ENCODE measurements at places on chromosomes 6 and 20.

- DNase-seq: no peak
Observed at GRCh38 chr20:47126709-47127108, 229.8 kb downstream of the ZMYND8 start.

DNA sequence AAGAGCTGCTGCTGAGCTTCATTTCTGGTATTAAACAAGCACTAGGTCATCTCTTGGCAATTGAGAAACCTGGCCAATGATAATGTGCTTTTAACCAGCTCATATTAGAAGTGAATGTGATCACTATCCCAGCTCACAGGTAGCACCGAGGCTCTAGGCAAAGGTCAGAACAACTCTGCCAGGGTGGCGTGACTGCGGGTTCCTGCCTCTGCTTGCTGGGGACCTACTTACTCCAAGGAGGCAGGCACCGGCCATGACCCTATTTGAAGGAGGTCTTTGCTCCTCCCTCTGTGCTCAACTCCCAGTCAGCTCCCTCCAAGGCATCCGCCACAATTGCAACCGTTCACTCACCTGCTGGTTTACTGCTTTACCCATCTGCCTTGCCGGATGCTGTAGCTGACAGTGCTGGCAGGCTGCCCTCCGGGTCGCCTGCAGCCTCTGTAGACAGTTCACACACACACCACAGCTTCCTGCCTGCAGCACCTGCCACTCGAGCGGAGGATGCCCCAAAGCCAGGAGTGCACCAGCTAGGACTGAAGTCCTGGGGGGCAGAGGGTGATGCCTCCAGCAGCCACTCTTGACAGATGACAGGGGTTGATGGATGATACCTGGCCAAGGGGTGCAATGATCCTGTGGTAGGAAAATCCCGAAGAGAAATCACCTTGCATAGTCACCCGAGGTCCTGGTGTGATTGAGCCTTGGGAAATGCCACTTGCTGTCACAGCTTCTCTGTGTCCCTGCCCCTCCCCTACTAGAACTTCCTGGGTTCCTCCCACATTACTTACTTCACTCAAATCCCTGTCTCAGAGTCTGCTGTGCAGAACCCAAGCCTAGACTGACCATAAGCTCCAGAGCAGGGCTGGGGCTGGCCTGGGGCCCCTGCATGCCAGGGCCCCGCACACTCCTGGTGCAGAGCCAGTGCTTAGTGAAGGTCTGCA lies 8.8 kb upstream of the VSX1 start:
- DNase-seq: no peak

DNA sequence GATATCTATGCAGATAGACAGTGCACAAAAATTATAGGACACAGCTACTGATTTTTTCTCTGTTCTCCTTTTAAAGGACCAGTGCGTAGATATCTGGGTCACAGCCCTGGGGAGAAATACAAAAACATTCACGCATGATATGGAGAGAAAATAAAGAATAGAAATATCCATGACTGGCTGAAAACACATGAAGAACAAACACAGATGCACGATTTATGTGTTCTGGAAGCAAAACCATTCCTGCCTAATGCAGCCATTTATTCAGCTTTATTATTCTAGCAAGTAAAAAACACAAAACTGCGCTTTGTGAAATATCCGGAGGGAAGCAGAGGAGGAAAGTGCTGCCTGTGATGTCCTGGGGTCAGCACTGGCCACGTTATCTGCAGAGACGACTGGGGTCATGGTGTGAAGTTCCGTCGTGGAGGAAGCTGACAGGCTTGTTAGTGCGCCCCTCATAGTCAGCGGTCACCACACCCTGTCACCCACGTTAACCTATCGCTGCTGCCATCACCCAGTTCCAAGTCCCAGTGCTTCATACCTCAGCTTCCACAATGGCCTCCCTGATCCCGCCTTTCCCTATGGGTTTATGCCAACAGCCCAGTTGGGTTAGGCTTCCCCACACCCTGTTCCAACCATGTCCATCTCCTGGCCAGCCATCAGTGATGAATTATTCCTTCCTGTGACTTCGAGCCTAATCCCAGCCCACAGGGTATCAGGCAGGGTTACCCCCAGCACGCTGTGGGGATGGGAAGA lies 86.6 kb upstream of the RPS6KA2 start:
- no peak for DNase-seq

- DNase-seq: no peak
Observed at GRCh38 chr6:49468042-49468441, 4.9 kb downstream of the CENPQ start.

DNA sequence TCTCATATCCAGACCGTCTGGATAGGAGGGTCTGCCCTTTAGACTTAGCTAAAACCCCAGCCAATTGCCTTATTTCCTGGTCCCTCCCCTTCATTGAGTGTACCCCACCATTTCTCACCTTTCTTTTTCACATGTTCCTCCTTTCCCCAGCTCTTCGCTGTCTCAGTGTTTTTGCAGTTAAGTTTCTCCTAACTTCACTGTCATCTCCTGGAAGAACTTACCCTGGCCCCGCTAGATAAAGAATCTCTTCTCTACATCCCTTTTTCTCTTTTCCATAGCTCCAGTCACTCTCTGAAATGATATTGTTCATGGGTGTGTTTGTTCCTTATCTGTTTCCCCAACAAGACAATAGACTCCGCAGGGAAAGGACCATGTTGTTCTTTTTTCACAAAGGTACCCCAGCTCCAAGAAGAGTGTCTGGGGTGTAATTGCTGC lies 208.8 kb downstream of the TSHZ2 start:
- no peak for DNase-seq

GRCh38 chr6:31130751-31131150 lies 8.1 kb downstream of the PSORS1C2 start:
- DNase-seq: no peak

DNA sequence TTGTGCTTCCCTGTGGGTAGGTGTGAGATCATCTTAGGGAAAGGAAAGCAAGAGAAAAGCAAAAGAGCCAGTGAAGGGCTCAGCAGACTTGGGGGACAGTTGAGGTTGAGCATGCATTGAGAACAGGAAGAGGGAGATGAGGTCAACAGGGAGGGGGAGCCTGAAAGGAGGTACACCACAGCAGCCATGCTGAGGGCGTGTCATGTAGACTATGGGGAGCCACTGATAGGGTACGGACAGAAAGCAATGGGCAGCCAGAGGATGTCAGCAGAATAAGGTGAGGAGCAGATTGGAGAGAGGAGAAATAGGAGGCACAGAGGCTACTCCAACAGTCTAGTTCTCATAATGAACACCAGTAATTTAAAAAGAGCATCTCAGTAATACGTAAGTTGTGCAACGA lies 351.1 kb upstream of the HTR1E start:
- no peak for DNase-seq

GRCh38 chr20:5260889-5261288 lies 55.9 kb downstream of the PROKR2 start:
- DNase-seq: no peak

GRCh38 chr6:123990376-123990775 lies 186.7 kb downstream of the NKAIN2 start:
- no peak for DNase-seq

DNA sequence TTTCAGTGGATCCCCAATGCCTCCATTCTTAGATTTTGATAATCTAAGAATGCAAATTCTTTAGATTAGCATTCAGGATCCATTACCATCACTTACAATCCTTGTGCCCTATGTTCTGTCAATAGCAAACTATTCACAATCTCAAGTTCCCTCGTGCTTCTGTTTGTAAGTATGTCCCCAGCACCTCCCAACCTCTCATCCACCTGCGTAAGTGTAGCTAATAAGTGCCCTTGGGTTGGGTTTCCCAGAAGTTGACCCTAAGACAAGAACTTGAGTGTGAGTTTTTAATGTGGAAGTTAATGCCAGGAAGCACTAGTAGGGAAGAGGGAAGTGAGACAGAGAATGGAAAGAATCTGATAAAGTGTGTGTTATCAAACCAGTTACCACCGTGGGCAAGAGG lies 72.6 kb upstream of the PAK5 start:
- DNase-seq: no peak

GRCh38 chr6:53765270-53765669 lies 29.5 kb upstream of the LRRC1 start:
- no peak for DNase-seq

- peak; percentile 27 for DNase-seq
Observed at GRCh38 chr6:136609873-136610706, 59.9 kb upstream of the MAP7 start.

DNA sequence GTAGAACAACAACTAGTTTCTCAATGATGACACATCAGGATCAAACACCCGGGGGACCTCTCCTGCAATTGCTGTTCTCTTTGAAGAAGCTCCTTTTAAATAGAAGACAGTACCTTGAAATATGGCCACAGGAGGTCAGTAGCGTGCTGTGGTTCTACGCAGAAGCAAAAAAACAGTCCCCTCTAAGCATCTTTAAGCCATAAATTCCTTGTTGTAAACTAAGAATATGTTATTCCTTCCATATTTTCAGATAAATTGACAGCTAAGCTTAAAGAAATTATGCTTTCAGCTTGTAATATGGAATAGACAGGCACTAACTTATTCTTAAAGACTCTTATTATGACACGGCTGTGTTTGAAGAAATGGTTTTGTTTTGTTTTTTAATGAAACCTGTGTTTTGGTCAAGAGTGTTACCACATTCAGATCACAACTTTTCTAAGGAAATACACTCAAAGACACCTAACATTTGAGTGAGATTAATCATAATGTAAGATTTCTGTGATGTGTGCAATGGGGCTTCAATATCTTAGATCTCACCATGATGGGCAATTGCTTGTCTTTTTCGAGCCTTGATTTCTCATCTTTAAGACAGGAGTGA lies 49.7 kb upstream of the IL20RA start:
- peak; percentile 87 for DNase-seq

DNA sequence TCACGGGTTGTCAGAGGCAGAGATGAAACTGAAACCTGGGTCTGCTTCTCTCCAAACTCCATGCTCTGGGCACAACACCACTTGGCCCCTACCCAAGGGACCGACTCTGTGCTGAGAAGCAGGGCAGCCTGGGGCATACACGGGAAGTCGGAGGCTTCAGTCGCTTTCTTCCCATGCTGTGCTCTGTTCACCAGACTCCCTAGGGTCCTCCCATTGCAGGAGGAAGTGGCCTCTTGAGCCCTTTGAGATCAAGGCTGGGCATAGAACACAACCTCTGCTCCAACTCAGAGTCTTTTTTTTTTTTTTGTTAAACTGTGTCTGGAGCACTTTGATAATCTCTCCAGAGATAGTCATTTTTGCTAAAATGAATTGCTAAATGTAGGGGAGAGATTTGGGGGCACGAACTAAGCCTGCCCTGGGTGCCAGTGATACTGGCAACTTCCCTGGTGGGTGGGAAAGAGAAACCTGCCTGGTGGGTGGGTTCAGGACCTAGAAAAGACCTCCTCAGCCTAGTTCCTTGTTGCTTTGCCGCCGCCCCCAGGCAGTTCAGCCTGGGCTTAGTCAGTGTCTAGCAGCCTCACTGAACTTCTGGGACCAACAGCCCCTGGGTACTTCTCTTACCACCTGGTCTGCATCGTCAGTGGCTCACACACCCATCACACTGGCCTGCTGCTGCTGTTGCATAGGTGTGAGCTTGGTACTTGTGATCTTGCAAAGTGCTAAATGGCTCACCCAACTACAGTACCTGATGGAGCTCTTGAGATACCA lies 62.0 kb downstream of the PPP1R14C start:
- DNase-seq: no peak

DNA sequence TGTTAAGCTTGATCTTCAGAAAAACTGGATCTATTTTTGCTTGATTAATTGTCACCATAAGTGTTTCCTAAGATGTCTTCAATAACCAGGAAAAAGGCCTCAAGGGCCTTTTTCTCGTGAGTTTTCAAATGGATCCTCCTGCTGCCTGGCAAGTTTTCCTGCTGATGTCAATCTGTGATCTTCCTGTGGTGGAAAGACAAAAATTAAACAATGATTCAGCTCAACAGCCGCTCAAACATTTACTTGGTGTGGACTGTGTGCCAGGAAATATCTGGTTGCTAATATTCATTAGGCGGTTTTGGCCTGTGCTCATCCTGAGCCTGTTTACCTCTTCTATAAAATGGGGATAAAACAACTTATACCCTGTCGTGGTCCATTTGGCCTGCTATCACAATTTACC lies 35.4 kb upstream of the SSTR4 start:
- no peak for DNase-seq

All from GM23338 (cell line).